AG09309 (cell line): ENCODE measurements at places on chromosomes 5 and 9.

DNA sequence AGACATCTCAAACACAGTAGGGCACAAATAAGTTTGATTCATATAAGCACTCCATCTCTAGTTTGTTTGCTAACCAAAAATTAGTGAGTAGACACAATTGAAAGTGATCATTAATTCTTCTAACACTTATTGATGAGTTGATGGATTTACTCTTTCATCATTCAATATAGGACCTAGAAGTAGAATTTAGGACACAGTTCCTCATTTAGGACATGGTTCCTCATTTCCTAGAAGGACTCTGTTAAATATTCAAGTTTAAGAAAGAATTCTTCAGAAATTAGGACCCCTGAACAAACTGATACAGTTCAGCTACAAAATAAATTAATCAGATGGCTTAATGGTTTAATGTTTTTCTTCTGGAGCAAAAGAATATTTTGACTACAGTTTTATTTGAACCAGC lies 143.5 kb upstream of the PRR16 start:
- DNase-seq: no peak

DNA sequence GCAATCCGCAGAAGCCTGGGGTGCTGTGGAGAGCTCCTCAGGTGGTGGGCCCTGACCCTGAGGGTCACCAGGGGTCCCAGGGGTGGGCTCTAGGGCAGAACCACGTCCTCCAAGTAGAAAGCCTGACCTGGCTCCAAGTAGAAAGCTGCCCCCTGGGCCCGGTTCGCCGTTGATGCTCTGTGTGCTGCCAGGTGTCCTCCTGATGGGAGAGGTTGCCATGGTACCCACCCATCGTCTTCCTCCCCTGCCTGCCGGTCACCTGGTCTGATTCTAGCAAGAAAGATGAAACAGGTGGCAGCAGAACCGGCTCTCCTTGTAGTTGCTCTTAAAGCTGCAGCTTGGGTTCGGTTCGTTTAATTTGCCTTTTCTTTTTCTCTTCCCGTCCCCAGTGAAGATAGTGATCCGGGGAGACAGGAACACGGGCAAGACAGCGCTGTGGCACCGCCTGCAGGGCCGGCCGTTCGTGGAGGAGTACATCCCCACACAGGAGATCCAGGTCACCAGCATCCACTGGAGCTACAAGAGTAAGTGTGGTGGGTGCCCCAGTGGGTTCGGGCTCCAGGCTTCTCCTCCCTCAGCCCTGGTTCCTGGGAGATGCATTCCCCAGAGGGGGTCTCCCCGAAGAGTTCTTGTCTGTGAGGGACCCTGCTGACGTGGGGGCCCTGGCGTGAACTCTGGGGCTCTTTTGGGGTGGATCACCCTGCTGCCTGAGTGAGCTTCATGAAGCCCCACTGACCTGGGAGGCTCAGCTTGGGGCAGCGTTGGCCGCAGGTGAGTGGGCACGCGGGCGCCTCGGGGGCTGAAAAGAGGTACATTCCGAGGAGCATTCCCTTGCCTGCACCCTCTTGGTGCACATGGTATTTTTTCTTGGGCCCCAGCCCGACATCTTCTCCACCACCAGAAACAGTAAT lies 15.6 kb downstream of the RABL6 start:
- no peak for DNase-seq

GRCh38 chr5:163889369-163889768 lies 383.9 kb downstream of the MAT2B start:
- DNase-seq: peak; percentile 80

DNA sequence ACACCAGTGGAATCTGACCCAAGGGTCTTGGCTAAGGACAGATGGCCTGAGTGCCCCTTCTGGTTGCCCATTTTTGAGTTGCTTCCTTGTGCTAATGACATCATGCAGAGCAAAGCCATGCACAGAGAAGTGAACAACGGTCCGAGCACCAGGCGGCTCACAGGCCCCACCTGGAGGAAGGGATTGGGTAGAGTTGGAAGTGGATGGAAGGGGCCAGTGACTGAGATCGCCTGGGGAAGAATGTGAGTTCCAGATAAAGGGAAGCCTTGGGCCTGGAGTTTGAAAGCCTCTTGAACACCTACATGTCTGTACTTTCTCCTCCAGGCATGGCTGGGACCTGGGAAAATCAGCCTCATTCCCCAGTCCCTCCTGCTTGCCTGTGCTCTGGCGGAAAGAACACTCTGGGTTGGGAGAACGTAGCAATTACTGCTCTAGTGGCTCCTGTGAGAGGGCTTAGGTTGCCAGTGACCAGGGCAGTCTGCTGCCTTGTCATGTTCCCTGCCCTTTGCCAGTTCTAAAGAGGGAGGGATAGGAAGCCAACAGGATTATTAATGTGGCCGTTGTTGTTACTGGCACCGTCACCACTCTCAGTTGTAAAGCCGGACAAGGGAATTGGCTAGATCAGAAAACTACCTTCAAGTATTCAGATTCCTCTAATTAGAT lies 62.5 kb upstream of the PTPN3 start:
- DNase-seq: no peak

DNA sequence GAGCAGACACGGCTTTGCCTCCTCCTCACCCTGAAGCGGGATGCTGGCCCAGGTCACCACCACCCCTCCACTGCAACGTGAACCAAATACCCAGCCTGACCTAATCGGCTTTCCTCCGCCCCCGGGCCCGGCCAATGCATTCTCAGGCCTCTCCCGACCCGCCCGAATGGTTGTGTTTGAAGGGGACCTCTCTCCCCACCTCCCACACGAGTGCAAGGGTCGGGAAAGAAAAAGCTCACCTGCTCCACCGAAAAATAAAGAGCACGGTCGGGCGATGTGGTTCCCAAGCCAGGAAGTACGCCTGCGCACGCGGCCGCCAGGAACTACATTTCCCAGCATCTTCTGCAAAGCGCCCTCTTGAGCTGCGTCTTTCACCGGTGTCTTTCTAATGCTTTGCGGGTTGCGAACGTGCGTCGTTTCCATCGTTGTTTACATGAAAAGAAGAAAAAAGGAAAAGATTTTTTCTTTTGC lies at the start of gene ZNF883:
TSS of gene ZNF883 (minus strand) at position 282 of the 471 bp plus-strand sequence.
- no peak for DNase-seq

DNA sequence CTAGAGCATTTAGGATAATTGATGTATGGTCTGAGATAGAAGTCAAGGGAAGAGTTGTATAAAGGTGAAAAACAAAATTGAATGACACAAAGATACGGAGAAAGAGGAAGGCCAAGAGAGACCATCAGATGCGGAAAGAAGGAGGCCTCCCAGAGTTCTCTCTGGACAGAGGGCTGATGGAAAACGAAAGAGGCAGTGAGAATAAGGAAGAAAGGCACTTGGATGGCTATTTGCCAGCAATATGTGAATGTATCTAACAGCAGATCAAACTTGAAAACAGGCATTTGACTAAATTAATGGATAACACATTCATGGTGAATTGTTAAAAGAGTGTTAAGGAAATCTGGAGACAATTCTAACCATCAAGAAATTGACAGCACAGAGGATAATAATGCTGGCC lies 2.4 kb upstream of the DOCK8 start:
- DNase-seq: no peak

- peak; percentile 39 for DNase-seq
These were observed 117.0 kb upstream of the GNA14 start for GRCh38 chr9:77764894-77765780.

GRCh38 chr5:56356836-56357160 lies 123.7 kb upstream of the ANKRD55 start:
- DNase-seq: no peak

GRCh38 chr5:1471240-1471853 lies 26.1 kb upstream of the SLC6A3 start:
- DNase-seq: no peak

GRCh38 chr5:131280417-131280816 lies 16.6 kb downstream of the CDC42SE2 start:
- DNase-seq: no peak

- DNase-seq: no peak
These were observed 13.4 kb upstream of the CDK5RAP2 start for GRCh38 chr9:120593250-120593954.

GRCh38 chr5:150853561-150853960 lies 7.2 kb downstream of the IRGM start:
- no peak for DNase-seq

- DNase-seq: no peak
These were observed 8.9 kb downstream of the CXCL14 start for GRCh38 chr5:135569755-135570452.

GRCh38 chr9:1219284-1219683 lies 169.1 kb downstream of the DMRT2 start:
- no peak for DNase-seq

DNA sequence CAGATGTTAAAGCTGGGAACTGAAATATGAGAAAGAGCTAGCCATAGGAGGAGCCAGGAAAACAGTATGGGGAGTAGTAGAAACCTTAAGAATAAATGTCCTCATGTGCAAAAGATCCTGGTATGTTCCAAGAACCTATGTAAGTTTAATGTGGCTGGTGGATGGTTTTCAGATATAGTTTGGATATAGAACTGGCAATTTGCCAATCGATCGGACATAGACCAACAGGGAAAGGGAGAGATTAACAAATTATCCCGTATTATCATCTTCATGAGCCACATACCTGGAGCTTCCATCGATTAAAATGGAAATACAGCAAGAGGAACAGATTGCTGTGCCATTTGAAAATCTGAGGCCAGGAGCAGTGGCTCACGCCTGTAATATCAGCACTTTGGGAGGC lies 388.7 kb downstream of the PRELID2 start:
- DNase-seq: no peak

GRCh38 chr9:3040761-3041160 lies 196.9 kb upstream of the PUM3 start:
- no peak for DNase-seq

- DNase-seq: no peak
These were observed 28.4 kb downstream of the CDHR2 start for GRCh38 chr5:176577312-176578176.

DNA sequence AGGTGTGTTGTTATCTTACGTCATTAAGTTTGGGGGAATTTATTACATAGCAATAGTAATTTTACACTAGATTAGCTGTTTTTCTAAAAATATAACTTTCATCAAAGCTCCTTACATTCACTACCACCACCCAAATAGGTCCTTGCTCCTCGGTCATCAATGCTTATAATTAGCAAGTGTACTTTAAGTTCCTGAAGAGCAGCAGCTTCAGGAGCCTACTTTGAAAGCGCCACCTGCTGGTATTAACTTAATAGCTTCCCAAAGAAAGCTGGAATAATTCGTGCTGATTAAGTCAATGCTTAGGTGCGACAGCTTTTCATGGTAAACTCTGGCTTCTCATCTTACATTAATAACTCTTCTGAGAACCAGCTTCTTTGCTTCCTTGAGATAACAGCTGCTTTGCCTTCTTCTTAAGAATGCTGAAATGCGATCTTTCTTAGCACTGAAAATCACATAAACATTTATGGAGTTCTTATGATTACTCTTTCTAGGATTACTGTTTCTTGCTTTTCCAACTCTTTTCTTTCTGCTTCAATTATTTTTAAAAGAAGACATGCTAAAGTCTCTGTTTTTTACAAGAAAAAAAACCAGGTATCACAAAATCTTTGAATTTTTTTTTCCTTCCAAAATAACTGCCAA lies 10.0 kb upstream of the C5 start:
- no peak for DNase-seq

DNA sequence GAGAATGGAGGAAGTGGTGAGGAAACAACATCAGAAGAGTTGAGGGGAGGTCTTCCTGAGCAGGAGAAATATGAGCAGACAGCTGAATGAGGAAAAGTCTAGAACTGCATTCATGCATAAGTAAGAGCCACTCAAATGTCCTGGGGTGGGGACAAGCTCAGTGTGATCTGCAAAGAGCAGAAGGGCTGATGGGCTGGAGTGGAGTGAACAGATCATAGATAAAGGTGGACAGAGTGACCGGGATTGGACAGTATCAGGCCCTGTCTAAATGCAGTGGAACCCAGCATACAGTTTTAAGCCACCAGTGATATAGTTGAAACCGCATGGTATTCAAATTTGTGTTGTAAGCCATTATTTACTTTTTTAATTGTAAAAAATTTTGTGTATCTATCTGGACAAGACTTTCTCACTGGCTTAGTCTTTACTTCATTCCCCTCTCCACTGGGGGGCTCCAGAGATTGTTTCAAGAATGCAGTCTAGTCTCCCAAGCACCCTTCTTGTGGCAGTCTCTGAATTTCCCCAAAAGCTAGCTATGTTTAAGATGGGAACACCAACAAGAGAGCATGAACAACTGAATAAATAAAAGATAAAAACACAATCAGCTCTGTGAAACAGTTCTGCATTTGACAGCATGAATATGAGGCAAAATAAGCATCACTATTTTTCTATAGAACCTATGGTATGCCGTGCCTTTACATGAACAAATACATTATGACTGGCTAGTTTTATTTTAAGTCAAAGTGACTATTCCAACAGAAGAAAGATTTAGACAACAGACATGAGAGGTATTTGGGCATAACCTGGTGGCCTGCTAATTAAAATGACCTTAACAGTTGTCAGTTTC lies 10.7 kb upstream of the STK32A start:
- peak; percentile 16 for DNase-seq

- no peak for DNase-seq
These were observed 305.0 kb downstream of the RAB3C start for GRCh38 chr5:58887721-58888409.

GRCh38 chr9:81108821-81109220 lies 580.5 kb downstream of the TLE1 start:
- no peak for DNase-seq

DNA sequence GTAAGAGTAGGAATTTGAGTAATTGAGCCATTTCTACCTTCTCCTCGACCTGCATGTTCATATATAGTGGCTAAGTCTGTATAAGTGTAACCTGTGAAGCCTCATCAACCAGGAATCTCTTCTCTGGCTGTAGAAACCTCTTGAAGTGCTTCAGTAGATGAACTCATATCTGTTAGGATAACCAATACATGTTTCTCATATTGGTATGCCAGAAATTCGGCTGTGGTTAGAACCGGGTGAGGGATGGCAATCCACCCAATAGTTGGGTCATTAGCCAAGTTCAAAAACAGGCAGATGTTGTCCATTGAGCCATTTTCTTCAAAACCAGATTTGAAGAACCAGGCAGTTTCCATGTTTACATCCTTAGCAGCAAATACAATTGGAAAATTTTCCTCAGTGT lies 28.9 kb upstream of the GSN start:
- no peak for DNase-seq

DNA sequence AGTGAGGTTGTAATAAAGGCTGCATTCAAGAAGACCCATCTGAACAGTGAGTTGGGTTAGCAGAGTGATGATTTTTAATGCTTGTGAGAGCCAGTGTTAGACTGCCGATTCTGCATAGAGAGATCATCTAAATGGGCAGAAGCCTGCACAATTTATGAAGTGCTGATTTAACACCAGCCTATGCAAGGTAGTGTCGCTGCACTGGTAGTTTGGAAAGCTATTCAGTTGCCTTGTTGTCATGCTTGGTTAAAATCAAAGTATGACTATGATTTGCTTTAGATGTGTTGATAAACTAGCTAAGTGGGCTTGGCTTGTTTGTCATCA lies 379 bp upstream of the LRRTM2 start:
- no peak for DNase-seq

DNA sequence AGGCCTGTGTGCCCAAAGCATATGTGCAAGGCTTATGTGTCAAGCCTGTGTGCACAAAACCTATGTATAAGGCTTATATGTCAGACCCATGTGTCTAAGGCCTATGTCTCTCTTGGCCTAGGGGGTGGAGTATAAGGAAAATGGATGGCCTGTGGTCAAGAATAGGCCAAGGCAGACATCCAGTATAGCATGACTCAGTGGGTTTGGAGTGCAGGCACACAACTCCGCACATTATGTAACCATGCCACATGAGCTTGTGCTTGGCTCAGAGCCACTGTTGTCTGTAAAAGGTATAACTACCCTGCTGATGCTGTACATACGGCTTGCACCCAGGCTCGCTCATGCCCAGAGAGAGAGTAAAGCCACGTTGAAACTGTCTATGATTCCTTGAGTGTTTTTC lies 626.4 kb upstream of the NUDT12 start:
- peak; percentile 37 for DNase-seq

- no peak for DNase-seq
These were observed 110.2 kb downstream of the ANXA2R start for GRCh38 chr5:42929871-42930270.
